ENCODE measurements at places on chromosomes 4 and X. TPM values are rescaled to one million over a fixed set of nuclear protein-coding genes. Genes with fewer than 3 reads are reported as not detected.

DNA sequence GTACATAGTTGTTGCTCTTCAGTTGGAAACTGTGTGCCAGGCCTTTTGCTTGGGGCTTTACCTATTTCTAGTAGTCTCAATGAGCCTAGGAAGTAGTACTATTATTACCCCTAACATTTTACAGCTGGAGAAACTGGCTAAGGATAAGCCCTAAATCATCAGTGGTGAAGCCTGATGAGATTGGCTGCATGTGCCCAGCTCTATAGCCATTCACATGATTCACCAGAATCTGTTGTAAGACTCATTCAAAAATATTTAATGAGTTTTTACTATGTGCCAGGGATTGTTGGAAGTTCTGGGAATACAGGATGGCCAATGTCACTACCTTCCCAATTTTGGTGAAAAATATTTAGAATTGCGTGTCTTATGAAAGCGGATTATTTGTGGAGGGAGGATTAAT lies 2.8 kb downstream of the KIT start:
- DNase-seq: no peak
- peaks cover 7% of the 10 kb centered on the region for H3K27me3 ChIP-seq
- H3K27ac ChIP-seq: no peak overlapping the region
- no peaks in the 10 kb centered on the region for H3K36me3 ChIP-seq
- peaks cover 33% of the 10 kb centered on the region for H3K4me1 ChIP-seq

DNA sequence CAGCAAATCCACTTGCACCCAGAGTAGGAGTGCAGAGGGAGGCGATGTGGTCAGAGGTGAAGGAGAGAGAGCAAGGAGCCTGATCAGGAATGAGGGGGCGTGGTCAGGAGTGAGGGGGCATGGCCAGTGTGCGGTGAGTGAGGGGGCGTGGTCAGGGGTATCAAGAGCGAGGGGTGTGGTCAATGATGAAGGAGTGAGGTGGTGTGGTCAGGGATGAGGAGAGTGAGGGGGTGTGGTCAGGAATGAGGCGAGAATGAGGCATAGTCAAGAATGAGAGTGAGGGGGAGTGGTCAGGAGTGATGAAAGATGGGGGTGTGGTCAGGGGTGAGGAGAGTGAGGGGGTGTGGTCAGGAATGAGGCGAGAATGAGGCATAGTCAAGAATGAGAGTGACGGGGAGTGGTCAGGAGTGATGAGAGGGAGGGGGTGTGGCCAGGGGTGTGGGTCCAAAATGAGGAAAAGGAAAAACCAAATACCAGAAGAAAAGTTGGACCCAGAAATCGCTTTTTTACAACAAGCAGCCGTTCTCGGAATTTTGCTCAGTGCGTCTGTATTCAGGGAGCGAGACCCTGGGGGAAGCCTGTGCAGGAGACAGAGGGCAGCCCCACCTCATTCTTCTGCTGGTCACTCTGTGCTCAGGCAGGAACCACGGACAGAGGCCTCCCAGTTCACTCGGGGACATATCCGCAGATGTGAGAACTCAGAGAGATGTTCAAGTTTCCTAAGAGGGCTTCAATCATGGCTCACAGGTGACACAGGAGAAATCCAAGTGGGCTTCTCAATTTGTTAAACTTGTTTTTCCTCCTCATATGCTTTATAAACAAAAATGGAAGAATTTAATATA lies 47.5 kb downstream of the MAGEA1 start:
- H3K4me1 ChIP-seq: no peaks in the 10 kb centered on the region
- H3K4me3 ChIP-seq: no peak overlapping the region
- no peak for DNase-seq
- H3K27me3 ChIP-seq: peaks cover 2% of the 10 kb centered on the region
- no peaks in the 10 kb centered on the region for H3K36me3 ChIP-seq

DNA sequence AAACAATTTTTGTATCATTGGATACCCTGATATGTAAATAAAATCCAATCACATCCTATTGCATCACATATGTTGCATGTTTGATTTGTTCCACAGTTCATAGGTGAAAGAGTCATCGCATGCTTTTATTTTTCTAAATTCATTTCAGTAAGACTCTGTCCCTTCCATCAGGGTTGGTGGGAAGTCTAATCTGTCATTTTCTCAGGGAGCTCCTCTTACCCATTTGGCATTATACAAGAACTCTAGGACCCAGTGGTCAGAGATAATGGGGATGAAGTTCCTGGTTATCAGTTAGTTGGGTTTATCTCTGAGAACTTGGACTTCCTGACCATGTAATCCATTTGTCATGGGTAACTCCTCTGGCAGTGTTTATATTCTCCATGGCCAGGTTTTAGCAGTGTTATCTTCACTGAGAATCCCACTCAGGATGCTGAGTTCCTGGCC lies 227.1 kb upstream of the JADE1 start:
- no peaks in the 10 kb centered on the region for H3K36me3 ChIP-seq
- H3K4me1 ChIP-seq: no peaks in the 10 kb centered on the region
- no peak overlapping the region for H3K27ac ChIP-seq
- DNase-seq: no peak
- no peaks in the 10 kb centered on the region for H3K27me3 ChIP-seq
- no peak overlapping the region for H3K4me3 ChIP-seq

The VSIG1 gene
- total RNA-seq: not detected

Data from esophagus muscularis mucosa (tissue), 4 donors.